ENCODE measurements at places on chromosomes 2 and 18.

DNA sequence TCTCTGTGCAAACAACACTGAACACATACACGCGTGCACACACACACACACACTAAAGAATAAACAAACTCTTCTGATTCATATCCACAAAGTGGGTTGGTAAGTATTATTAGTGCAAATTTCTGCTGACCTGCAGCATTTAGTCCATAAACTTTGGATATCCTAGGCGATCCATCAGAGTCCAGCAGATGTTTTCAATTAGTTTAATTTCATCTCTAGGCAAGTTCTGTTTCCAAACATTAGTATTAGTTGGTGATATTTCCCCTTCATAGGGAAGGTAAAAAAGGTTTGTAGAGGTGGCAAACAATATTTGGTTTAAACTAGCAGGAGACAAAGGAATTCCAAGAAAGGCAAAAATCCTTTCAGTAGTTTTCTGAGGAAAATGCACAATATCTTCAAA lies 5.7 kb downstream of the DSEL start:
- no peak for DNase-seq

GRCh38 chr2:42752816-42753813 lies 10.8 kb downstream of the OXER1 start:
- DNase-seq: no peak

GRCh38 chr2:222424276-222424728 lies at the start of gene SGPP2:
TSS of gene SGPP2 (plus strand) at chr2:222424543. CDS start at chr2:222424603, 60 bp downstream.
- DNase-seq: no peak

GRCh38 chr18:63148449-63149301 lies 170.9 kb downstream of the BCL2 start:
- no peak for DNase-seq

- no peak for DNase-seq
These were observed 75.4 kb downstream of the TSN start for GRCh38 chr2:121830809-121831208.

DNA sequence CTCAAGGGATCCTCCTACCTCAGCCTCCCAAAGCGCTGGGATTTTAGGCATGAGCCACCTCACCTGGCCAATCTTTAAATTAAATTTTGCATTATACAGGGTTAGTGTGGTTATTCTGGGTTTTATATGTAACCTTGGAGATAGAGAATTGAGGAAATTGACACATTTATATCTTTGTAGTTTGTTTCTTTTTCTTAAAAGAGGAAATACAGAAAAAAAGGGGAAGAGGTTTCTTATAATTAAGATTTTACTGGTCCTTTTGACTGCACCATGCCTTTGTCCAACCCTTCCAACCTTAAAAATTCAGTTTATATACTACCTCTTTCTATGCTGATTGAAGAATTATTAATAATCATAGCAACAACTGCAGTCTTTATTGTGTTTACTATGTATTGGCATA lies 210.1 kb upstream of the STON1 start:
- DNase-seq: no peak

DNA sequence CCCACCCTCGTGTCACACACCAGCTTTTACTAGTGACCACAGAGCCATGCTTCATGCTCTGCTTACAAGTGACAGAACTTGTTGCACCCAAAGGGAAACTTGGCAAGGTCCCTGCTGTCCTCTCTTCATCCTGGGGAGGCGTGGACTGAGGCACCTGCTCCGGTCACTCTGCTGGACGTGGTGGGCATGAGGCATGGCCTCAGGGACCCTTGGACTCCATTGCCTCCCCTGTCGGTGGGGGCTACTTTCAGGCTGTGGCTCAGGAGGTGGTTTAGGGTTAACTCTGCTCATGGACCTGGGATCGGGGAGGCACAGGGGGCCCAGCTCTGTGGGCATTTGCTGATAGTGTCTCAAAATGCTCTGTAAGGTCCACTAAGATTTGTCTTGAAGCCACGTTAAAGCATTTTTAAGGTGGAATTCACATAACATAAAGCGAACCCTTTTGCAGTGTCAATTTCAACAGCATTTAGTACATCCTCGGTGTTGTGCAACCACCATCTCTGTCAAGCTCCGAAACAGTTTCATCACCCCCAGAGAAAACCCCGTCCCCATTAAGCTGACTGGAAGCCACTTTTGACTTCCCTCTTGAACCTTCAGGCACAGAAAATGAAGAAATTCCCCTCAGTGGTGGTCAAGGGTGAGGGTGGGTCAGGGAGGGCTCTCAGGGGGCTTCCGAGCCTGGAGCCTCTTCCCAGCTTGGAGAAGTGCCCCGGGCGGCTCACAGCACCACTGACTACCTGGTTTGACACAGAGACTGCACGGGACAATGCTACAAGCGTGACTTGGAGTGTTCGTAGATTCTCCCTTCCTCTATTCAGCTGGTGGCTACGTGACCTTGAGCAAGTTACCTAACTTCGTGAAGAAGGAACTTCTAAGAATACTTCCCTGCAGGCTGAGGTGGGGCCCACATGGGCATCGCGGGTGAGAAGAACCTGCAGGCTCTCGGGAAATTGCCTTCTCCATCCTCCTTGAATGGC lies 100.0 kb upstream of the HDAC4 start:
- DNase-seq: no peak

DNA sequence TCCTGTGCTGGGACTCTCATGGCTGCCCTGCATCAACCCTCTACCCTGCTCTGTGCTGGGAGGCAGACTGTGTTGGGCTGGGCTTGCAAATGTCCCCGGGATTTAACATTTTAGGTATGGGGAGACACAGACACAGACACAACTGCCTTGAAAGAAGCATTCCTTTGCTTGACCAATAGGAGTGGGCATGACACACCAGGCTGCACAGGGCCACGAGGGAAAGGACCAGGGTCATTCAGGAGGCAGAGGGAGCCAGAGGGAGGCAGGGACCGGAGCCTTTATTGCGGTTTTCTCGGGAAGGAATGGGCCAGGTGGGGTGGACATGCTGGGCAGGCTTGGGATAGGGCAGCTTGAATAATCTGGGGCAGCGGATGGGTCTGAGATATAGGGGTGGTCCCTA lies 238.7 kb upstream of the COPS8 start:
- no peak for DNase-seq

DNA sequence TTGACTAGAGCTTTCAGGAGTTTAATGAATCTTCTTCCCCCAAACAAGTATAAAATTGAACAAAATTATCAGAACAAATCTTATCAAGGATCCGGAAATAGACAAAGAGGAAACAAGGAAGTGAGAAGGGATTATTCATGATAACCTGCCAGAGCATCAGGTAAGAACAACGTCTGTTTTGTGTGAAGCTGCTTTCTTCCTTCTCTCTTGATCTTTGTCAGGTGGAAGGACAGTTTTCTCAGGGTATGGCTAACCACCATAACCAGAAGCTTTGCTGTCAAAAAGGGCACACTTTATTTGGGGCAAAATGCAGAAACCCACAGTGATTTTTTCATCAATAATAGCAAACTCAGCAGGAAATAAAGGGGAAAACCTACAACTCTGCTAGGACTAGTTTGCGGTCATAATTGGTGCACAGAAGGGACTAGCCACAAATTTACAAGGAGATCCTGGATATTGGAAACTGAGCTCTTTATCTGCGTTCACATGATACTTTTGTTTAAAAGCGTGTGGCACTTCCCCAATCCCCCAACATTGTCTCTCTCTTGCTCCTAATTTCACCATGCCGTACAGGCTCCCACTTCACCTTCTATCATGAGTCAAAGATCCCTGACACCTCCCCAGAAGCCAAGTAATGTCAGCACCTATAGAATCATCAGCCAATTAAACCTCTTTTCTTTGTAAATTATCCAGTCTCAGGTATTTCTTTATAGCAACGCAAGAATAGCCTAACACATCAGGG lies 124.2 kb downstream of the FSIP2 start:
- DNase-seq: no peak

DNA sequence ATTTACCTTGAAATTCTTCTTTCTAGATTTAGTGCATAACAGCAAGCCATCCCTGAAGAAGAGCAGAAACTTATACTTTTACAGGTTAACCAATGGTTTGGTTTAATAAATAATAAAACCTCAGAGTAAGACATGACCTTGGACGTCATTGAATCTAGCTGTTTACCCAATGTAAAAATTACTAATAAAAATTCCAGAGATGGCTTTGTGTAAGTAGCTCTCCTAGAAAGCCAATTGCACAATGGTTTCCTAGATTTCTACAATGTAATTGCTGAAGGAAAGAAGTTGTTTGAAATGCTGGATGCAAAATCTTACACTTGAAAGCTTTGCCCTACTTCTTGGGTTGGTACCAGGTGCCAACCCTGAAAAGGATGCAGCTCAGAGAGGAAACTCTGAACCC lies 1.5 kb downstream of the XDH start:
- no peak for DNase-seq

- no peak for DNase-seq
These were observed 595.0 kb downstream of the STK39 start for GRCh38 chr2:167652401-167652800.

DNA sequence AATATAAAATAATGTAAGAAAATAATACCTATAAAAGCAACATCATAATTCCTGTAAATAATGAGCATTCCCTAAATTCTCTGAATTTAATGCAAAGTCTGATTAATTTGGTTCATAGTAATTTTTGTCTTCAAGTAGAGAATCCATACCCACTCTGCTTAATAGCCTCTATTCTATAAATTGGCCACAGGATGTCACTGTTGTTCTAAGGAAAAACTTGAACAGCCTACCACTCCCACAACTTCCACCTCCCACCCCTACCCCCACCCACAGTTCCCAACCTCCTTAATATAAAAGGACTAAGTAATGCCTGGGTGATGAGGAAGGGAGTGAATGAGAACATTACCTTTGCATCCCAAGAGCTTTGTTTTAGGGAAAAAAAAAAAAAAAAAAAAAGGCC lies 27.2 kb upstream of the BBS5 start:
- no peak for DNase-seq

DNA sequence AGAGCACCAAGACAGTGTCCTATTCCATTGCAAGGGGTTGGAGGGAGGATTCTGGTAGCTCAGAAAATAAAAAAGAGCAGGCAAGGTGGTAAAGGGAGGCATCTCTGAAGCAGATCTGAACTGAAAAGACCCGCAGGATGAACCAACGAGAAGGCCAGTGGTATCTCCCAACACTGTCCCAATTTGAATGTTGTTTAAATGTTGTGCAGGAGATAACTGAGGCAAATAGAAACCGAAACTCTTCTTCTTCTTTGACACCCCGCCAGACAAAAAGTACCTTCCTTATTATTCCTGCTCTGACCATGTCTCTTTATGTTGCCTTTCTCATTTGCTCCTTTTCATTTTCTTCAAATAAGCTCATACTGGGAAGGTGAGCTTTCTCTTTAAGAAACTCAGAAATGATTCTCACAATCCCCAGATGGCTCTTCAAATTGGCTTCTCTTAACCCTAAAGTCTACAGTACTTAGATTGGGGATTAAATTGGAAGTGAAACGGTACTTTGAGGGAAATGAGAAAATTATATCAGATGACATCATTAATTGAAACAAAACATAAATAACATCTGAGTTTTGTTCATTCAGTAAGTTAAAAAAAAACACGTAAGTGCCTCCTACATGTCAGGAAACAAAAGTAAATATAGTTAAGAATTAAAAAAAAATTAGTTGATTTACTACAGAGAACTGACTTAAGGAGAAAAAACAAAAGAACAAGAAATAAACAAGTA lies 143.6 kb downstream of the WDPCP start:
- DNase-seq: no peak

DNA sequence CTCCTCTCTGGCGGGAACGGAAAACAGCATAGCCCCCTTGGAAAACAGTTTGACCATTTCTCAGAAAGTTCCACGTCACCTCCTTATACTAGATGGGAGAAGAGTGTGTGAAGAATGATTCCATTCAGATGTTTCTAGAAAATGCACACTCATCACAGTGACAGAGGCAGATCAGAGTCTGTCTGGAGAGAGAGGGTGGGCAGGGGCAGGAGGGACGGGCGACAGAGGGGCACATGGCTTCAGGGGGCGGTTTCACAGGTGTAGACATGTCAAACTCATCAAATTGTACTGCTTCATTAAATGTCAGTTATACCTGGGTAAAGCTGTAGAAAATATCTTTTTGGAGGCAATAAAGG lies 88.8 kb upstream of the TAF1B start:
- DNase-seq: no peak

DNA sequence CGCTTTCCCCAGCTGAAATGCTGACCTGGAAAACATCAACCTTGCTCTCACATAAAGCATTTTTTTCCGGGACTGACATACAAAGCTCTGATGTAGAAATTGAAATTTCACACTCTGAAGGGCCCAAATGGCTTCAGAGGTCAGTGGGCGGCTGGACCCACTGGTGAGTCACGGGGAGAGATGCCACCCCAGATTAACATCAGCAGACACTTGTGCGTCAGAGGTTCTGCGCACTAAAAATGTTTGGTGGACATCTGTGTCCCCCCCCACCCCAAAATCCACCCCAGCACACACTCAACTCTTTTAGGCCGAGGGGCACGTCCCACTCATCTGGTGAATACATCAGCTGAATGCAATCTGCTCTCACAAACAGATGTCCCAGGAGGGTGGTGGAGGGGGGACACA lies 208.9 kb downstream of the ASB1 start:
- DNase-seq: no peak

DNA sequence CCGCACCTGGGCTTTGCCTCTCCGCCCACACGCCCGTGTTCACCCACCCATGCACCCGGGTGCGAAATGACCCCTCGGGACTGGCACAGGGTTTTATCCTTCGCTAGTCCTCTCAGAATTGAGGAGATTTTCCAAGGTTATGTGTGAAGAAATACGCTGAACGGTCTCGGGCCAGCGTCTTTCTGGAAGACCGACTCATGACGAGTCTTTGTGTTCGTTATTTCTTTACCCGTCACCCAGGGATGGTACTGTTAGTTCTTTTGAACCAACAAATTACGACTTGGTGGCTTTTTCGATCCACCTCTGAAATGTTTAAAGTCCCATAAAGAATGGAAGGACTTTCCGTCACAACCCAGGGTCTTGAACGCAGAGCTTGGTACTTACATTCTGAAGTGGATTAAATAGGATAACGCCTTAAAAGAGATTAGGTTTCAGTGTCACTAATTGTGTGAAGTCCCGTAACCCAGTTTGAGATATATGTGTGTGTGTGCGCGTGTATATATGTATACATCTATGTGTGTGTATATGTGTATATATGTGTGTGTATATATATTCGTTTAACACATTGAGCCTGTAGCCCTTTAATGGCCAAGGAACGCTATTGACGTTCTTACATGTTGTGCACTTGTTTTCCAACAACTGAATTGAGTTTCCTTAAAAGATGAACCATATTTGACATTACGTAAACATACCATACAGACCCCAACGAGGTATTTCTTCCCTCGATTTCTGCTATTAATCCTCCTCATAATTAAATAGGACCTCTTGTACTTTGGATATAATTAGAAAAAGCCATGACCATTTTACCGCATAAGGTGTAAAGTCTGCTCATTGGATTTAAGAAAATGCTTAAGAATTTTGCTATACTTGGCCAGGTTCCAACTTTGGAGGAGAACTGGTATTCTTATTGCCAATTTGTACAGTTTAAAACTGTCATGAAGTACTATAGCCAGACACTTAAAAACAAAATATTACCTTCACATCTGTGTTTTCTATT lies 889 bp downstream of the ZC3H15 start:
- no peak for DNase-seq

Data from NCI-H510A (cell line).